HCEC 1CT (cell line): ENCODE measurements at places on chromosomes 4 and X.

GRCh38 chr4:154475820-154476219 lies 15.8 kb downstream of the DCHS2 start:
- DNase-seq = no peak

GRCh38 chr4:119028296-119028695 lies 107.3 kb upstream of the MYOZ2 start:
- no peak for DNase-seq

- no peak for DNase-seq
Observed at GRCh38 chr4:122762520-122762919, 30.0 kb downstream of the BBS12 start.

- peak; percentile 93 for DNase-seq
Observed at GRCh38 chr4:67885762-67886161, 2.0 kb upstream of the TMPRSS11D start.

GRCh38 chrX:147741776-147742175 lies 169.9 kb upstream of the FMR1 start:
- DNase-seq = no peak

DNA sequence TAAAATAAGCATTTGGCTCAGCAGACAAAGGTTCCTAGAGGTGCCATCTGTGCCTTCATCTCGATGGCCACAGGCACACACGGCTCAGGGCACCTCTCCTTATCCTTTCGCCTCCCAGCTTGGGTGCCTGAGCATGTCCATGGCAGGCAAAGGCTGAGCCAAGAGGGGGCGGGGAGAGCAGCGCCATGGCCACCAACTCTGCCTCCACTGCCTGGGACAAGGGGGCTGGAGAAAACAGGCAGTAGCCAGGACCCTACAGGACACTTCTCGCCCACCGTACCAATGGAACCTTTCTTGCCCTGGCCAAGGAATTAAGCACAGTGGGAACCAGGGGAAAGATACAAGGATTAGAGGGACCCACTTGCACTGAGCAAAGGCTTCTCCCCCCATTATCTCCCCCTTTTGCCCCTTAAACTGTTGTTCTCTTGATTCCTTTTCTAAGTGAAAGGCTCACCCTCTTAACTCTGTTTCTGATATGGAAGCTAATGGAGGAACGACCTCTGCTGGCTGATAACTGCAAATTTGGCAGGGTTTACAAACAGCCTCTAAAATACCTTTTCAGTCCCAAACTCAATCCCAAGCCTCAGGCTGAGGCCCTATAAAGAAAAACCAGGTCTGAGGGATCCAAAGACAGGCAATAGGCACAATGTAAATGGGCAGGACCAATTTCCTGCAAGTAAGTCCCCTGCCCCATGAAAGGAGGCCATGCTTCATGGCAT lies 335.2 kb downstream of the ADAM29 start:
- no peak for DNase-seq

- no peak for DNase-seq
Observed at GRCh38 chrX:123422875-123423274, 238.8 kb downstream of the GRIA3 start.

- no peak for DNase-seq
Observed at GRCh38 chrX:73839152-73839551, 276.2 kb downstream of the CHIC1 start.

DNA sequence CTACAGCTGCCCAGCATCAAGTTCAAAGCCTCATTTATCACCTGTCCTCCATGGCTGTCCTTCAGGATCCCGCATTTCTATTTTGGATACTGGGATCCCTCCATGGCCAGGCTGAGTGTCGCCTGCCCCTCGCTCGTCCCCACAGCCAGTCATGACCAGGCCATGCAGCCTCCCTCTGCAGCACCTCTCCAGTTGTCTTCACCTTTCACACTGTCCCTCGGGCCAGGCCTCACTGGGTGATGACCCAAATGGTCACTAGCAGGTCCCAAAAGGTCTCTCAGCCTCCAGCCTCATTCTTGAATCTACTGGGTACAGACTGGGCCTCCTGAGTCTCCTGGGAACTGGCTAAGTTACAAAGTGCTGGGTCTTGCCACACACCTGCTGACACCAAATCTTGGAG lies 48.7 kb upstream of the HELT start:
- DNase-seq = no peak

GRCh38 chrX:95350774-95351488 lies 1333.7 kb upstream of the DIAPH2 start:
- no peak for DNase-seq

DNA sequence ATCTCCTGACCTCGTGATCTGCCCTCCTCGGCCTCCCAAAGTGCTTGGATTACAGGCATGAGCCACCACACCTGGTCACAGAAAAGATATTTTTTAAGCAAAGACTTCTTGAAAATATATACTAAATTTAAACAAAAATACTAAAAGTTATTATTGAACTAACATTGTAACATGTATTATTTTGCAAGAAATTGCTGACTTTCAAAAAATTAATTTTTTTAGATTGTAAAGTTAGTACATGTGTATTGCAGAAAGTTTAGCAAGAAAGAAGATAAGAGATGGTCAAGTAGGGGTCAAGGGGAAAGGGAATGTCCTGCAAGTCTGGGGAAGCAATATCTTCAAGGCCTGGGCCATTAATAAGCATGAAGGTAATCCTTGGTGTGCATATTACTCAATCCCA lies 54.3 kb upstream of the HPGDS start:
- DNase-seq = no peak

GRCh38 chr4:8465615-8466611 lies 25.3 kb downstream of the TRMT44 start:
- no peak for DNase-seq

DNA sequence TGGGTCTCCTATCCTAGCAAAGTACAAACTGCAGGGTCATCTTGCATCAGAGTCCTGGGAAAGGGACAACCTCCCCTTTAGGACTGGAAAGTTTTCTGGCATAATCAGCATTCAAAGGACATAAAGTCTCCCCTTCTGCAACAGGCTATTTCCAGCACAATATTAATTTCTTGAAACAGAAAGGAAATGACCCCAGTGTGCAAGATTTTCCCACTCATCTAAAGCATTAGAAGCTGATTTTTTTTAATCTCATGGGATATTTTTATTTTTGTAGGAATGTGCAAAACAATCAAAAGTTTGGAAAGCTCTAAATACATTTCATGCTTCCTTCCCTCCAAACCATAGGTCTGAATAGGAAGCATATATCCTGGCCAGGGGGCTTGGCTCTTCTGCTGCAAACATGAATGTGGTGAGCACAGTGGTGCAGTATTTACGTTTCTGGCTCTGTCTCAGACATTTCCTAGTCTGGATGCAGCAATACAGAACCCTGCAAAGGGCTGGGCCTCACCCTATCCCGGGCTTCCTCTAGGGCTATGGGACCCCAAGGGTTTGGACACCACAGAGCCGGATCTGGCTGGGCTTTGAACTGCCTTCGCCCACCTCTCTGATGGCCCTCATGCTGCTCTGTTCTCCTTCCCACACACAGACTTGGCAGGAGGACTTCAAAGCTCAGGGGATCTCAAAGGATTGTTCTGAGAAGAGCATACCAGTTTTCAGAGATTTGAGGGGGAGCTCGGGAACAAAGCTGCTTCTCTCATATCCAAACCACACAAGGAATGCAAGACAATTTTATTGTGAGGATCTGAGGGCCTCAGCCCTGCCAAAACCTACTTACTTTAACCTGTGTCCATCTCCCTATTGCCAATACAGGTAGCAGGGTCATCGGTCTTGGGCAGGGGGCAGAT lies 64.9 kb downstream of the POLR2B start:
- DNase-seq = no peak

- DNase-seq = no peak
Observed at GRCh38 chr4:15060213-15060612, 57.9 kb downstream of the CPEB2 start.

GRCh38 chr4:105599482-105599881 lies 47.1 kb downstream of the ARHGEF38 start:
- no peak for DNase-seq

DNA sequence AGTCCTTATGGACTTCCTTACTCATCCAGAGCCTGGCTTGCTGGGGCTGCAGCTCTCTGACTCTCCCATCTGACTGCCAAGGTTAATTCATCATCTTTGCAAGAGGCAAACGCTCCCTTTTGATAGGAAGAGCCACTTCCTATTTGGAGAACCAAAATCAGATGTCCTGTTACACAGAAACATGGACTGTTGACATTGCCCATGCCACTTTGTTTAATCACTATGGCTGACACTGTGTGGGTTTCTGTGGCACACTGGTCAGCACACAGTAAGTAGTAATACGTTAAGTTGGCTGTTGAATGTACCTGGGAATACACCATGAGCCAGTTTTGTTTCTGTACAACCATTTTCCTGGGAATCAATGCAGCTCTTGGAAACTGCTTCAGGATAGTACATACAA lies 45.1 kb upstream of the TMEM33 start:
- no peak for DNase-seq
